ENCODE measurements at places on chromosomes 7 and 10.

GRCh38 chr10:123869020-123869414 is 22.6 kb downstream of the CPXM2 start:
- no peak for DNase-seq

DNA sequence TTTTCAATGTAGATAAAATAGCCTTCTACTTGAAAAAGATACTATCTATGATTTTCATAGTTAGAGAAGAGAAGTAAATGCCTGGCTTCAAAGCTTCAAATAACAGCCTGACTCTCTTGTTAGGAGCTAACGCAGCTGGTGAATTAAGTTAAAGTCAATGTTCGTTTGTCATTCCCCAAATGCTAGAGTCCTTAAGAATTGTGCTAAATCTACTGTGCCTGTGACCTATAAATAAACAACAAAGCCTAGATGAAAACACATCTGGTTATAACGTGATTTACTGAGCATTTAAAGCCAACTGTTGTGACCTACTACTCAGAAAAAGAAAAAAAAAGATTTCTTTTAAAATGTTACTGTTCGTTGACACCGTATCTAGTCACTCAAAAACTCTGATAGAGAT is 134.7 kb downstream of the POLR1F start:
- no peak for DNase-seq

DNA sequence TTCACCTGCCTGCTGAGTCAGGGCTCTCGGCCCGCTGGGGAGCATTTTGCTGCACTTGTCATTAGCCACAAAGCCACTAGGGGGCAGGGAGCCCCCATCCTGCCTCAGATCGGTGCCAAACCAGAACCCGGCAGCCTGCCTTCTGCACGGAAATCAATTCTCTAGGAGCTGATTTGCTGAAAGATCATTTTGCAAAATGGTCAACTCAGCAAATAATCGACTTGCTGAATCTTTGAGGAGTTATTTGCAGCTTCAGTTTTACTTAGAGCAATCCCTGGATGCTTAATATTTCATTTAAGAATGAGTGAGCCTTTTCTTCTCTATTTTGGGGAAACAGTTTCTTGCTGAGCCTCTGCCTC is 1.7 kb upstream of the GIMAP8 start:
- DNase-seq: peak; percentile 43

GRCh38 chr7:24024276-24025068 is 259.5 kb upstream of the NPY start:
- DNase-seq: peak; percentile 7

GRCh38 chr7:2621948-2622640 is 9.7 kb upstream of the TTYH3 start:
- peak; percentile 22 for DNase-seq

Measured in fibroblast of skin of back (primary cell).